ENCODE measurements at places on chromosomes 16 and 17.

GRCh38 chr16:68798398-68798797 is 44.9 kb upstream of the TANGO6 start:
- DNase-seq: no peak

DNA sequence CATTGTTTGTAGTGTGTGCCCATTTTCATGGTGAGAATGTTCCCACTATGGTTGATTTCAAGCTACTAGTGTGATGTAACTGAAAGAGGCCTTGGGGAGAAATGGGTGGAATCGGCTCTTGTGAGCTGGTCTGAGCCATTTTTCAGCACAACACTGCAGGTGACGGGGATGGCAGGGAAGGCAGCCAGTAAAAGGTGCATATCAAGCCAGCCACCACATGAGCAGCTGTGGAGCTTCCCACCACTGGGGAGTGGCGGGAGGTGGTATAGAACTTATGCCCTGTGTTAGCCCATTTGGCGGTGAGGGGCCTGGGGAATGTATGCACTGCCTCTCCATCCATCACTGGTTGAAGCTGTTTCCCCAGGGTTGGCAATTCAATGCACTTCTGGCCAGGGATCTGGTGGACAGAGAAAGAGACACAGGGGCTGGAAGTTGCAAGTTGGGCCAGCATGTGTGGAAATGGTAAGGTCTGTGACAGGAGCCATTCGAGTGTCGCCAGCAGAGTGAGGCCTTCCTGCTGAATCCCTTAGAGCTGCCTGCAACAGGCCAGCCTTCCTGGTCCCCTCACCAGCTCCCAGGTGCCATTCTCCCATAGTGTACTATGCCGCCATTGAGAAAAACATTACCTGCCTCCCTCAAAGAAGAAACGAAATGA is 31.7 kb upstream of the BRD7 start:
- no peak for DNase-seq

DNA sequence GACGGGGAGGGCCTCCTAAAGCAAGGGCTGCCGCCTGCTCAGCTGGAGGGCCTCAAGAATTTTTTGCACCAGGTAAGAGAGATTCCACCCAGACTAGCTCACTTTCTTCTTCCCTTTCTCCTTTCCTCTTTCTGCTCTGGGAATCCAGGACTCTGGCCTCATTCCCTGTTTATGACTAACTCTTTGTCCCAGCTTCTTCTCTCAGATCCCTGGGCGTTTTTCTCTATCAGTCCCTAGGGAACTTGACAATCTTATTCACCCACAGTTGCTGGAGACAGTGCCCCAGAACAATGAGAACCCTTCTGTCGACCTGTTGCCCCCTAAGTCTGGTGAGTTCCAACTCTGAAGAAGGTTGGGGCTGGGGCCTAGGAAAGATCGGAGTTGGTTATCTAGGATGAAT is 15.6 kb downstream of the CNTROB start:
- DNase-seq: no peak

GRCh38 chr17:49890077-49890821 is 42.4 kb upstream of the TAC4 start:
- no peak for DNase-seq

DNA sequence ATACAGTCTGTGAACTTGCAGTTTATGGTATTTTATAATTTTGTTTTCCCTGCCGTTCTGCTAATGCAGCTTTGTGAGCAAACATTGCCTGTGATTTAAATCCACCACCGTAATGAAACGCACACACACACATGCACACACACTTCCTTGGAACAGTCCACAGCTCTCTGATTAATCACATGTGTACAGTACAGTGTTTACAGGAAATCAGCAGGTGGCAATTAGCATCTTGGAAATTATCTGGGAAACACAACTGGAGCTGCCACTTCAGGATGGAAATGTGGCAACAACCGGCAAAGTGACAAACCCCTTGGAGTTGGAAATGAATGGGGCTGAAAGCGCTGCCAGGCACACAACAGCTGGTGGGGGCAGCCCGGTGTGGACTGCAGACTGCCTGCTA is 12.9 kb upstream of the ZKSCAN2 start:
- DNase-seq: no peak

DNA sequence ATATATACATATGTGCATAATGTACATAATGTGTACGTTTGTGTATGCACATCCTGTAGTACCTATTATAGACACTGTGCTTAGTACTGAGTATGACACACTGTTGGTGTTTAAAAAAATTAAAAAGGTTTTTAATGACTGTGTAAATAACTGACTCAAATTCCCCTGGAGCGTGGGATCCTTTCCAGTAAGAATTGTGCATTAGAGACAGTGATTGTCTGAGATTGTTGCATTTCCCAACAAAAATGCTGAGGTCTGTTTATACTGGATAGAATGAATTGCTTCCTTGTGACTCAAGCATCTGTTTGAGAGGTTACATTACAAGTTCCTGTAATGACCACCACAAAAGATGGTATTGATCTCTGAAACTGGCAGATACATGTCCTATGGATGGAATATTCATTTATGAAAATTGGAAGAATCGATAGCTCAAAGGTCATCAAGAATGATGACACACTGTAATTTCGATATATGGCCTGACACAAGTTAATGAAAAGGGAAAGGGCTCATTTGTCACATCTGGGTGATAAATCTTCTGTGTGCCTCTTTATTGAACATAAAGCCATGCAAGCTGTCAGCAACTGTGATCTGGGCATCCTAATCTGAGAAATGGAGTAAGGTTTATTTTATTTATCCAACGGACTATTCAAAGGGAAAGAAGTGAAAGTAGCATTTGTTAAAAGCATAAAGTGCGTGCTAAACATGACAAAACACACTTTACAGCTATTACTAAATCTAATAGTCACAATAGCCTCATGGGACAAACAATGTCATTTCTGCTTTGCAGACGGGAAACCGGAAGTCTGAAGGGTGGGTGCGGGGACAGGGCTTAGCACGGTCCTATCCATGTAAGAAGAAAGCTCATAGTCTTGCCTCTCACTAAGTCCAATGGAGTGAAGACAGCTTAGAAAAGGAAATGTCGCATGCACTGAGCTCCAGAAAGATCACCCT is 228.8 kb downstream of the CDH11 start:
- DNase-seq: no peak

DNA sequence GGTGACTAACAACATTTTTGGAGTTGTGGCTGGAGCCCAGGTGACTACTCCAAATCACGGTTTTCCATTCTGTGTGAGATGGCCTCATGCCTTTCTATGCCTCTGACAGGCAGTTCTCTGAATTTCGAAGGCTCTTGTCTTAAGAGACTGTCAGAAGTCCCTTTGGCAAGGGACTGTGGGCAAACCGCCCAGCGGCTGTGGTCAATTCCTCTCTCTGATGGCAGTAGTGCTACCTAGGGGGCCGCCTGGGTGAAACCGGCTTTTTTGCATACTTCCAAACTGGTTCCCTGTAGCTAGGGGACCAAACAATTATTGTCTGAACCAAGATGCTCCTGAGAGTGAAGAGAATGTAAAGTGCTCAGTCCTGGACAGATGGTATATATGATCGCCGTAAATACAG is 86.3 kb downstream of the SDR42E1 start:
- no peak for DNase-seq

DNA sequence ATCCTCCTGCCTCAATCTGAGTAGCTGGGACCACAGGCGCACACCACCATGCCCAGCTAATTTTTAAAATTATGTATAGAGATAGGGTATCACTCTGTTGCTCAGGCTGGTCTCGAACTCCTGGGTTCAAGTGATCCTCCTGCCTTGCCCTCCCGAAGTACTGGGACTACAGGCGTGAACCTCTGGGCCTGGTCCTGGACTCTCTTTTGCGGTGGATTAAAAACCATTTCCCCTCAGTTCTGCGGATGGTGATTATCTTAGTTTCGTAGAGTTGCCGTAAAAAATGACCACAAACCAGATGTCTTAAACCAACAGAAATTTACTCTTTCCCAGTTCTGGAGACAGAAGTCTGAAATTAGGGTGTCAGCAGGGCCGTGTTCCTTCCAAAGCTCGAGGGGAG is 28.8 kb downstream of the MGAT5B start:
- no peak for DNase-seq

DNA sequence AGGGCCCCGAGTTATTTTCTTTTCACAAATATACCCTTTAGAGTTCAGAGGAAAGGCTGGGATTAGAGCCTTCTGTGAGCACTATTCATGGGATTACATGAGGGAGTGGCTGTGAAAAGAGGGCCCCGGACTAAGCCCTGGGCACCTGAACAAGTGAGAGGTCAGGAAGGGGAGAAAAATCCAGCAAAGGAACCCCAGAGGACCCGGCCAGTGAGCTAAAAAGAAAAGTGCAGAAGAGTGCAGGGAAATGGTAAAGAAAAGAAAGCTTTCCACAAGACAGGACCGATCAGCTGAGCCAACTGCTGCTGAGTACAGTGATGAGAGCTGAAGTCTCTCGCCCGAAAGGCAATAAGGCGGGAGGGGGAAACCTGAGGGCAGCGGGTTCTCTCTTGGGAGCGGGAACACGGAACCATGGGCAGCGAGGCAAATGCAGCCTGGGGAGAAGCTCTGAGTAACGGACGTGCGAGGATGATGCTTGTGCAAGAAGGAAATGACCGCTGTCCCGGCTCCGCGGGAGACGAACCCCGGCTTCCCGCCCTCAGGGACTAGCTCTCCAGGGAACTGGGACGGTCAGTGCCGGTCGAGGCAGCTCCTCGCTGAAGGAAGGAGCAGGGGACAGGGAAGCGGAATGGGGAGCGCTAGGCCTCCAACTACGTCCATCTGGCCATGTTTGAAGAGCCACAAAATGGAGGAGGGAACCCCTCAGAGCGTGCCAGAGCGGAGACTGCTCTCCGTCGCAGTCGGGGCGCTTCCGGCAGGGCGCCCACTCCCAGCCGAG is 665 bp upstream of the ALDH3A2 start:
- DNase-seq: peak; percentile 16

Data from stimulated activated CD4-positive, alpha-beta T cell treated with anti-CD3 and anti-CD28 coated beads, Interleukin-15, amount 100 ng/mL, for 1 hour (primary cell).